ENCODE measurements at places on chromosomes 7 and 10.

DNA sequence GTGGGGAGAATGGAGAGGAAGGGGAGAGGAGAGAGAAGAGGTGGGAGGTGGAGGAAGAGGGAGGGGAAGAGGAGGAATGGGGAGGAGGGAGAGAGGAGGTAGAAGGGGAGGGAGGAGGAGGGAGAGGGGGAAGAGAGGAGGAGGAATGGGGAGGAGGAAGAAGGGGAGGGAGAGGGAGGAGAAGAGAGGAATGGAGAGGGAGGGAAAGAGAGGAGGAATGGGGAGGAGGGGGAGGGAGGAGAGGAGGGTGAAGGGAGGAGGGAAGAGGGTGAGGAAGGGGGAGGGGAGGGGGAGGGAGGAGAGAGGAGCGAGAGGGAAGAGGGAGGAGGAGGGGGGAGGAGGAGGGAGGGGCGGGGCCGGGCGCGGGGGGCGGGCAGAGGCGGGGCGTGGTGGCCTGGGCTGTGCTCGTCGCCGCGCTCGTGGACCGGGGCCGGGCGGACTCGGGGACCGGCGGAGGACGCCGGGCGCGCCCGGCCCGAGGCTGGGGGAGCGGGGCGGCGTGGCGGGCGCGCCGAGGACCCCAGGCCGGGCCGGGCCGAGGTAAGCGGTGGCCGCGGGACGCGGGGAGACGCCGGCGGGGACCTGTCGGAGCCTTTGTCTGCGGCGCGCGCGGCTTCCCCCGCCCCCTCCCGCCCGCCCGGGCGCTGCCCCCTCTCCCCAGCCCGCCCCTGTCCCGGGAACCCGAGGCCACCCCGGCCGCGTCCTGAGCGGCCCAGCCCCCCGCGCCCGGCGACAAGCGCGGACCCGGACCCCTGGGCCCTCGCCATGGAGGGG lies at the start of gene SLC29A4:
Gene SLC29A4, plus strand, starts transcription at position 401 of the 774 bp plus-strand sequence. CDS start 4,874 bp downstream, outside the sequence.
- DNase-seq = no peak

DNA sequence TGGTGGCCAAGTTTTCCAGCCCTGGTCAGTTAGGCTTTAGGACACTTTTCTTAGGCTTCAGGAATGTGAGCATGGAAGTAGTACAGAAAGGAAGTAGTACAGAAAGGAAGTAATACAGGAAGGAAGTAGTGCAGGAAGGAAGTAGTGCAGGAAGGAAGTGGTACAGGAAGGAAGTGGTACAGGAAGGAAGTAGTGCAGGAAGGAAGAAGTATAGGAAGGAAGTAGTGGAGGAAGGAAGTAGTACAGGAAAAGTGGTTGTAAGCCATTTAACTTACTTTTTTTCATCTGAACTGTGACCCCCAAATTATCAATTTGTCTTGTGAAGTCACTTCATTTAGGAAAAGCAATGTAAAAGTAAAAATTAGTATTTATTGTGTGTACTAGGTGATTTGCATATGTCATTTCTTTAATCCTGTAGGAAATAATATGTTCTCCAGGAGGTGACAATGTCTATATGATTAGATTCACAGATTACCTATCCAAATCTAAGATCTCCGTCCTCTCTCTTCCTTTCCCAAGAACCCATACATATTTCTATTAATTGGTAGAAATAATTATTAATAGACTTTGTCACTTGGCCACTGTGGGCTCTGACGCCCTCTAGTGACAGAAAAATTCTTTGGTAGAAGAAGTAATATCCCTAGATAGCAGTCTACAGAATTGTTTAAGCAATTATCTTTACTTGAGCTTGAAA lies 3.9 kb upstream of the FAS start:
- no peak for DNase-seq

GRCh38 chr10:10233229-10233628 lies 784.4 kb upstream of the CELF2 start:
- no peak for DNase-seq

- DNase-seq = no peak
Measured at GRCh38 chr10:28947171-28947570, 269.9 kb downstream of the BAMBI start.

DNA sequence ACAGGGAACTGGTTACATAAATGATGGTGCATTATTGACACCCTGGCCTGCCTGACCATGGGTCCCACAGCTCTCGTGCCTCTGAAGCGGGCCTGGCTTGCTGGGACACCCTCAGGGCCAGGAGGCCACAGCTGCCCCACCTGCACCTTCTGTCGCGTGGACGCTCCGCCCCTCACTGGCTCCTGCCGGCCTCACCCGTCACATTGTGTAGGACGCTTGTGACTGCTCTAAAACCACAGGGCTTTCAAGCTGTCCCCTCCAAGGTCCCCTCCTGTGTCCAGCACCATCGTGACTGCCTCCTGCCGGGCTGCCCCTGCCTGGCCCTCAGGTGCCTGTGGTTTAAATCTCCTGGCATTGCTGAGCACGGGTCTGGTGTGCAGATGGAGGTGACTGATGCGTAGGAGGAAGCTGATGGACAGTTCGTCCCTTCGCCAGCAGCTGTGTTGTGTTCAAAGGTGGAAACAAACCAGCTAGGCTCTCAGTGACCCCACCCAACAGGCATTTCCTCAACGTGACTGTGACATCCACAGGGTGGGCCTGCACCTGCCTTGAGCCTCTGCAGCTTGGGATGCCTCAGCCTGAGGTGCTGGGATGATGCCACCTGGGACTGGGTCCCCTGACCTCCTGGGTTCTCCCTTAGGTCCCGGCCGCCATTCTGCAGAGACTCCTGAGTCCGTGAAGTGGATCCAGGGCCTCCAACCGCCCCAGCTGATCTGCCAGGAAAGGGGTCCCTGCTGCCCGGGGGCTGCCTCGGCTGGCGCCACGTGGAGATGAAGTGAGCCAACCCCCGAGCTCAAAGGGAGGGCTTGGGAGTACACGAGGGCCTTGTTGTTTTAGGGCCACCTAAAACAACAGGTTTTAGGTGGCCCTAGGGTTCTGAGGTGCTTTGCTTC lies 148.5 kb downstream of the WDR37 start:
- no peak for DNase-seq

- no peak for DNase-seq
Measured at GRCh38 chr7:102195361-102195760, 91.3 kb upstream of the SH2B2 start.

DNA sequence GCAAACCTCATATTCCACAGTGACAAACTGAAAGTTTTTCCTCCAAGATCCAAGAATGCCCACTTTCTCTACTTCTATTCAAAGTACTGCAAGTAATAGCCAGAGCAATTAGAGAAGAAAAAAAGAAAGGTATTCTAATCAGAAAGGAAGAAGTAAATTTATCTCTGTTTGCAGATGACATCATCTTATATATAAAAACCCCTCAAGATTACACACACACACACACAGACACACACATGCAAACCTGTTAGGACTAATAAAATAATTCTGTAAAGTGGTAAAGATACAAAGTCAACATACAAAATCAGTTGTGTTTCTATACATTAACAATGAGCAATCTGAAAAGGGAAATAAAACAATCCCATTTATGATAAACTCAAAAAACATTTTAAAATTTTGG lies 44.7 kb upstream of the AASS start:
- no peak for DNase-seq

- no peak for DNase-seq
Measured at GRCh38 chr7:132575982-132576720, at the start of gene PLXNA4. Gene PLXNA4 (minus strand): TSS chr7:132576470. CDS start chr7:132508693, 67,777 bp downstream.

DNA sequence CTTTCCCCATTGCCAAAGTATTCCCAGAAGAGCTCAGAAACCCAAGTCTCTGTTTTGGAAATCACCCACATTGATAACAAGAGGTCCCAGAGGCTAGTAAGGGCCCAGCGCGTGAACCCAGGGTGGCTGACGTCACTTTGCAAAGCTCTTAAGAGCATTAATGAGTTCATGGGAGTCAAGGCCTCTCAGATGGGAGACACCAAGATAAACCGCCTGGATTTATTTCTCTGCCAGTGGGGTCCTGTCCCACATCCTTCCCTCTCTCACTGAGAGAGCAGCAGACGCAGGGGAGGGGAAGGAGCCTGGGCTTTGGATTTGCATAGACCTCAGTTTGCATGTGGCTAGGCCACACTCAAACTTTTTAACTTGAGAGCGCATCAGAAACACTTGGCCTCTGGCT lies 184.8 kb upstream of the PDE1C start:
- no peak for DNase-seq

- DNase-seq = peak; percentile 40
Measured at GRCh38 chr7:104980841-104981671, 32.9 kb upstream of the KMT2E start.

GRCh38 chr10:124482236-124482800 lies 20.7 kb downstream of the LHPP start:
- DNase-seq = no peak

DNA sequence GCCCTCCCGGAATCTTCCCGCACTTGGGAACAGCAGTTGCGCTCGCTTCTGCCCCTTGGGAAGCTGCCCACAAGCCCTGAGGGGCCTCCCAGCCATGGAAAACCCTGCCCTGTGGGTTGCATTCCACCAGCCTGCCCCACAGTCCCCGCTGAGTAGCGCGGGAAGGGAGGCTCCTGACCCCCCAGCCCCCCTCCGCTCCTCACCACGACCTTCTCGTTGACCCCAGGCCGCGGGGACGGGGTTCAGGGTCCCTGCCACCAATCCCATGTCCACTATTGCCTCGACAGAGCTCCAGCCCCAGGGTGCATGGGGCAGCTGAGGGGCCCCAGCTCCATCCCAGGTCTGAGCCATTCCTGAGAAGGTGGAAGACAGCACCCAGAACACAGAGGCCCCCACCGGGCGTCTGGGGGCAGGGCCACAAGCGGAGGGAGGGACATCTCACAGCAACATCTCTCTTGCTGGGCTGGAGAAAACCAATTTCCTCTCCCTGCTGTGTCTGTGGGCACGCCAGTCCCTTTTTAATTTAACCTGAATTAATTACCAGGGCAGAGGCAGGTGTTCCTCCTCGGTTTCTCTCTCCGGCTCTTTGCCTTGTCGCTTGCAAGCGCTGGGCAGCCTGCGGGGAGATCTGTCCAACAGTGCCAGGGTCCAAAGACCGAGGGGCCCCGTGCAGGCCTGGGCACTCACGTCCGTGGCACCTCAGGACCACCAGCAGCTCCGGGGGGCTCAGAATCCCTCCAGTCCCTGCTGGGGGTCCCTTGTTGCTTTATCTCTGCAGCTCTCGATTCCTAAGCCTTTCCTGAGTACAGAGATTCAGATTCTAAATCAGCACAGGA lies 57.9 kb downstream of the FOXL3 start:
- no peak for DNase-seq

GRCh38 chr10:89861584-89862301 lies 160.4 kb downstream of the KIF20B start:
- no peak for DNase-seq

GRCh38 chr10:49111320-49111698 lies 4.0 kb downstream of the VSTM4 start:
- no peak for DNase-seq

DNA sequence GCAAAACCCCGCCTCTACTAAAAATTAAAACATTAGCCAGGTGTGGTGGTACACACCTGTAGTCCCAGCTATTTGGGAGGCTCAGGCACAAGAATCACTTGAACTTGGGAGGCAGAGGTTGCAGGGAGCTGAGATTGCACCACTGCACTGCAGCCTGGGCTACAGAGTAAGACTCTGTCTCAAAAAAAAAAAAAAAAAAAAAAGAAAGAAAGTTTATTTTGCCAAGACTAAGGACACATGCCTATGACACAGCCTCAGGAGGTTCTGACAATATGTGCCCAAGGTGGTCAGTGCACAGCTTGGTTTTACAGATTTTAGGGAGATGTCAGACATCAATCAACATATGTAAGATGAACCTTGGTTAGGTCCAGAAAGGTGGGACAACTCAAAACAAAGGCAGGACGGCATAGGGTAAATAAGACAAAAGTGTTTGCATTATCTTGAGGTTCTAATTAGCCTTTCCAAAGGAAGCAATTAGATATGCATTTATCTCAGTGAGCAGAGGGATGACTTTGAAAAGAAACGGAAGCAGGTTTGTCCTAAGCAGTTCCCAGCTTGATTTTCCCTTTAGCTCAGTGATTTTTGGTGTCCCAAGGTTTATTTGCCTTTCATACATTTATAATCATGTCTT lies 20.7 kb upstream of the OTUD1 start:
- DNase-seq = no peak

GRCh38 chr10:132644527-132645246 lies 107.1 kb downstream of the INPP5A start:
- no peak for DNase-seq

- no peak for DNase-seq
Measured at GRCh38 chr10:71580415-71580814, 139.2 kb downstream of the C10orf105 start.

DNA sequence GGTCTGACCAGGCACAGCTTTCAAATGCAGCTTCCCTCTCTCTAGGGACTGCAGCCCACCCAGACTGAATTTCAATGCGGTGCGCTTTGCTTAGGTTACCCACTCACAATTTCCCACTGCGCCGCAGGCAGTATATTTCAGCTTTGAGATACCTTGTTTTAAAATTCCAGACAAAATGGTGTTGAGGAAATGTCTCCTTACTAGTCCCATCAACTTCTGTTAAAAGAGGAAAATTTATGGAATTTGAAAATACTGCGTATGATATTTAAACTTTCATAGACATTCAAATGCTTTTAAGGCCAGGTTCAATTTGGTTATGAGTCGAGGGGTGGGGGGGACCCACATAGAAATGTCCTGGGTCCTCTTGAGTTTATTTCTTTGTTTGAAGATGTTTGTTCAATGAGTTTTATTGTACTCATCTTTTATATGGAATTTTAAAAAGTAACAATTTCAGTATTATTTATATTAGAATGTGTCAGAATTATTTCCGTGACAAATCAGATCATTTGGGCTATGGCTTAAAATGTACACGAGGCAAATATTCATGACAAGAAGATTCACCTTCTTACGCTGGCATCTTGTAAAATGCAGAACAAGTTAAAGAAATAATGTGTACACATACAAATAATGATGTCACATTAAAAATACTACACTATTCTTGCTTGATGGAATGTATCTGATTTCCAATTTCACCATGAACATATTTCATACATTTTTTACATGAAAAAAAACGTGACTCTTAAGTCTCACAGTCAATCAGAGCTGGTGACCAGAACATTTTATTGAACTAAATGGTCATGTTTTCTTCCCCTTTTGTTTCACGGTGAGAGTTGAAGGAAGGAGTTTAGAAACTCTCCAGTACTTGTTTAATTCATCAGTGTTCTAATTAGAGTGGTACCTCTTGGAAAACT lies 1.3 kb downstream of the IKZF1 start:
- no peak for DNase-seq

GRCh38 chr7:77696057-77696642 lies at the start of gene RSBN1L:
Gene RSBN1L (plus strand): TSS chr7:77696459. CDS start chr7:77696470, 11 bp downstream.
- DNase-seq = peak; percentile 94

- DNase-seq = no peak
Measured at GRCh38 chr10:94074462-94074861, 80.7 kb downstream of the PLCE1 start.

Measured in SHP77 treated with DMSO at 0.1 percent for 48 hours (cell line).